ENCODE measurements at places on chromosomes 5 and 9.
A peak's percentile ranks its signal among the peaks of the same experiment; 100 is the strongest.

- no peak for DNase-seq
These were observed 33.5 kb downstream of the TMEM245 start for GRCh38 chr9:109086221-109086620.

GRCh38 chr5:64979531-64979930 lies 210.8 kb downstream of the CWC27 start:
- no peak for DNase-seq

DNA sequence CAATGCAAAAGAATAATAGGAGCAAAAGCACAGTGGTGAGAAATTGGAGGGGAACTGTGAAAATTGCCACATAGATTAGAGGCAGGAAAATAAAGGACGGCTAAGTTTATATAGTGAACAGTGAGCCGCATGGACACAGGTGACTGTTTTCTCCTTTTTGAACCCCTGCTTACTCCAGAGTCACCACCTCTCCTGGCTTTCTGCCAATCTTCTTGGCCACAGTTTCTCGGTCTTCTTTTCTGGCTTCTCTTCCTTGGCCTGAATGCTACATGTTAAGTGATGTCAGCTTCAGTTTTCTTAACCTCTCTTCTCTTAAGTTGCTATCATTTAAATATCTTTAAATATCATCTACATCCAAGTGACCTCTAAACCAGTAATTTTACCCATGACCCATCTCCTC lies 47.3 kb upstream of the CDKN2B start:
- DNase-seq: no peak

GRCh38 chr9:136050701-136051452 lies 44.2 kb downstream of the NACC2 start:
- no peak for DNase-seq

- peak; percentile 28 for DNase-seq
These were observed 491 bp downstream of the APC start for GRCh38 chr5:112738191-112738560.

DNA sequence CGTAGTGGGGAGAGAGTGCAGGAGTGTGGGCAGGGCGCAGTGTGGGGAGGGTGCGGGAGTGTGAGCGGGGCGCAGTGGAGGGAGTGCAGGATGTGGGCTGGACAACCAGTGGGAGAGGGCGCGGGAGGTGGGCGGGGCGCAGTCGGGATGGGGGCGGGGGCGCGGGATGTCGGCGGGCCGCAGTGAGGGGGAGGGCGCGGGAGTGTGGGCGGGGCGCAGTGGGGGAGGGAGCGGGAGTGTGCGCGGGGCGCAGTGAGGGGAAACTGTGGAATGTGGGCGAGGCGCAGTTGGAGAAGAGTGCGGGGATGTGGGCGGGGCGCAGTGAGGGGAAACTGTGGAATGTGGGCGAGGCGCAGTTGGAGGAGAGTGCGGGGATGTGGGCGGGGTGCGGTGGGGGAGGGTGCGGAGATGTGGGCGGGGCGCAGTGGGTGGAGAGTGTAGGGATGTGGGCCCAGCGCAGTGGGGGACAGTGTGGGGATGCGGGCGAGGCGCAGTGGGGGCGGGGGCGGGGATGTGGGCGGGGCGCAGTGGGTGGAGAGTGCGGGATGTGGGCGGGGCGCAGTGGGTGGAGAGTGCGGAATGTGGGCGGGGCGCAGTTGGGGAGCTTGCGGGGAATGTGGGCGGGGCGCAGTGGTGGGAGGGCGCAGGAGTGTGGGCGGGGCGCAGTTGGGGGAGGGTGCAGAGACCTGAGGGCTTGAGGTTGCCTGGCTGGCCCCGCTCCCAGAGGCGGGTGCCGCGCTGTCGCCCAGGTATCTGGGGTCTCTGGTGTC lies at the start of gene NXNL2:
TSS of gene NXNL2 (plus strand) at position 723 of the 770 bp plus-strand sequence. CDS start 257 bp downstream, outside the sequence.
- peak; percentile 27 for DNase-seq

GRCh38 chr5:13917061-13917460 lies 27.4 kb downstream of the DNAH5 start:
- DNase-seq: no peak

DNA sequence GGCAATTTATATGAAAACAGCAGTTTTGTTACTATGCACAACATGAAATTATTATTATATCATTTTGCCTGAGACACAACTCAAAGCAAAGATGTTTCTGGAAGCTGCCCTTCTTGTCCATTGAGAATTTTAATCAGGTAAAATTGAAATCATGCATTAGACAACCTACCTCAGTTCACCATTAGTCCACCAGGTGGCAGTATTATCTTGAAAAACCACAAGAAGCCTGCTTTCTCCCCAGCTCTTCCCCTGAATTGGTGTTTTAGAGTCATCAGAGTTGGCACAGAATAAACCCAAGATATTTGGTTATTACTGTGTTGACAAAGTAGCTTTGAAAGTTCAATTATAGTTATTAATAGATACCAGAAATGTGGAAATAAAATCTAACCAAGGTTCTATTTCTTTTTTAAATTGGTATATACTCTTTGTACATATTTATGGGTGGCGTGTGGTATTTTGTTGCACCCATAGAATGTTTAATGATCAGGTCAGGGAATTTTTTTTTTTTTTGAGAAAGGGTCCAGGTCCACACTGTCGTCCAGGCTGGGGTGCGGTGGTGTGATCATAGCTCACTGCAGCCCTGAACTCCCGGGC lies 25.7 kb downstream of the UTP15 start:
- peak; percentile 52 for DNase-seq

DNA sequence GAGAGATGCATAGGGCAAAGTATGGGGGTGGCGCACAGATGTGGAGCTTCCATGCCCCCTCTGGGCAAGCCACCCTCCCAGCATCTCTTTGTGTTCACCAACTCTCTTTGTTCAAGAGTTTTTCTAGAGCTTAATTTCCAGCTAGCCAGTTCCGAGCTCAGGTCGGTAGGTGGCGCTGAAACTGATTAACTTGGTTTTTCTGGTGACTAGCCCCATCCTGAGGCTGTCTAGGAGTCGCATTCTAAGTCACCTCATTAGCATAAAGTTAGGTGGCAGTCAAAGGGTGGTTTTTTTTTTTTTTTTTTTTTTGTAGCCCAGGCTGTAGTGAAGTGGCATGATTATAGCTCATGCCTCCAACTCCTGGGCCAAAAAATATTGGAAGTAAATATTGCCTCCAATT lies 476.4 kb downstream of the KDM4C start:
- DNase-seq: peak; percentile 75

DNA sequence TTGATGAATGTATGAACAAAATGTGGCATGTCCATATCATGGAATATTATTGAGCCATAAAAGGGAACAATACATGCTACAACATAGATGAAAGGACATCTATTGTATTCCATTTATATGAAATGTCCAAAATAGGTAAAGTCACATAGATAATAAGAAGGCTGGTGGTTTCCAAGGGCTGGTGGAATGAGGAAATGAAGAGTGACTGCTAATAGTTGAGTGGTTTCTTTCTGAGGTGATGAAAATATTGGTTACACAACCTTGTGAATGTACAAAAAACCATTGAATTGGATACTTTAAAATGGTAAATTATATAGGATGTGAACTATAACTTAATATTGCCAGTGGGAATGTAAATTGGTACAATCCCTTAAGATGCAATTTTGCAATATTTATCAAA lies 5.2 kb downstream of the ARSB start:
- DNase-seq: no peak

- no peak for DNase-seq
These were observed 9.1 kb upstream of the ZNF608 start for GRCh38 chr5:124755565-124755964.

DNA sequence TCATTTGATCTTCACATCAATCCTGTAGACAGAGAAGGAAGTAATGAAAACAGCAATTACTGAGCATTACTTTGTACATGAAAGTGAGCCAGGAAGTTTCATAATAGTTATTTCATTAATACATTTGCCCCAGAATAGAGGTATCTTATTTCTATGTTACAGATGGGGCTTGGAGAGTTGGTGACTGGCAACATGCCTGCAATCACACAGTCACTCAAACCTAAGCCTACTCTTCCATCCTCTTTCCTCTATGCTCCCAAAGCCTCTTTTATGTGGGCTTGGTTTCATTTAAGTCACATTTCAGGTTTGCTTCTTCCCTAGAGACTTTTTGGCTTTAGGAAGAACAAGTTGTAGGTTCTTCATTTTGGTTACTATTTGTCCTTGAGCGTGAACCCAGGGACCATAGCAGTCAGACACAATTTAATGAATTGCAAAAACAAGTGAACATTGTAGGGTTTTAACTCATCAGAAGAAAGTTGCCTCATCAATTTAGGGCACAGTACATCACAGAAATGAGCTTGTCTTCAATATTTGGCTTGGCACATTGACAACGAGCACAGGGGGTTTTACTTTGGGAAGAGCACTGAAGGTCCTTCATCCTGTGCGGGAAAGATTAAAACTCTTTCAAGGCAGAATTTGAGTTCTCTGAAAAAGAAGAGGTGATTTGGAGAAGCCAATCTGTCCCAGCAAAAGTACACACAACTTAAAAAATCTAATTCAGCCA lies 381.1 kb downstream of the TMEM38B start:
- DNase-seq: no peak

Measured in activated CD8-positive, alpha-beta T cell treated with anti-CD3 and anti-CD28 coated beads for 36 hours (primary cell).